ENCODE measurements at places on chromosomes 5 and 9.

DNA sequence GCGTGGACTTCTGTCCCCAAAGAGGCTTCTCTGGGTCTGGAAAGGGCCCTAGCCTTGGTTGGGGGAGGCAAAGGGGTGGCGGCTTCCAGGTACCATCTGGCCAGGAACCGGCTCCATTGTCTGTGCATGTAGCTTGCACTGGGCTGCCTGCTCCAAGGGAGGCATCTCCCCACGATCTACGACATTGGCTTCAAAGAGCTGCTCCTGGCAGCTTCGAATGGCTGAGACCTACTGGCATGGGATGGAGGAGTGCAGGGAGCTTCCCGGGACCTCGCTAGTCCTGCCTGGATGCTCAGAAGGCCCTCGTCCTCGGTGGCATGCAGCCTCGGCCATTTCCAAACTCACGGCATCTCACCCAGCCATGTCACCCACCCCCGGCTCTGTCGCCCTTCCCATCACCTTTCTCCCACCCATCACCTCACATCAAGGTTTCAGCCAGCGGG, 137.8 kb downstream of the KCNIP1 start:
- no peak for DNase-seq

GRCh38 chr5:34474573-34475021, 181.5 kb upstream of the RAI14 start:
- peak; percentile 75 for DNase-seq

DNA sequence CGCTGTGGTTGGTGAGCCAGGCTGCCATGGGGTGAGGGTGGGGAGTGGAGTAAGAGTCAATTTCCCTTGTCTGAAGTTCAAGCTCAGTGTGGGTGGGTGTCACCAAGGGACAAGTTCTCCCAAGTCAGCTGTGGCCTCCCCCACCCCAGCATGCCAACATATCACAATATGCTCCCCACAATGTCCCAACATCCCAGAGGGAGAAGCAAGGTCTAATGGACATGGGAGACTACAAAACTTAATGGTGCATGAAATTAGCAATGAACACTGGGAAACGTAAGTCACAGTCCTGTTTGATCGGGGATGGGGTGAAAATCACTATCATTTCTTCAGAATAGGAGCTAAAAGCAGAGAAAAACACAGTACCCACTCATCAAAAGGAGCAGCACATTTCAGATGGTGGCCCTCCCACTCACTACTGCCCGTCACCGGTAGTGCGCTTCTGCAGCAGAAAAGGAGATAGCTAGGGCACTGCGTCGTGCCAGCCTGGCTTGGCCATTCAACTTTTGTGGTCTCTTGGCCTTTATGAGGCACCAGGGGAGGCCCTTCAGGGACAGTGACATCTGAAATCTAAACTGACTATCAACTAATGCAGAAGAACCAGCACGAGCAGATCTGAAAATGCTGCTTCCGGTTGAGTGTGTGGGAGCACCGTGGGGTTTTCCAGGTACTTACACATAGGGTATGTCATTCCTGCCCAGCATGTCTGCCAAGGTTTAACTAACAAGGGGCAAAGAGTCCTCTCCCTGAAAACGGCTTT, 20.5 kb upstream of the NDFIP1 start:
- DNase-seq: no peak

GRCh38 chr9:135674977-135675376, 11.9 kb downstream of the LCN9 start:
- no peak for DNase-seq

- no peak for DNase-seq
Observed at GRCh38 chr5:178274781-178275537, 42.4 kb upstream of the PHYKPL start.

DNA sequence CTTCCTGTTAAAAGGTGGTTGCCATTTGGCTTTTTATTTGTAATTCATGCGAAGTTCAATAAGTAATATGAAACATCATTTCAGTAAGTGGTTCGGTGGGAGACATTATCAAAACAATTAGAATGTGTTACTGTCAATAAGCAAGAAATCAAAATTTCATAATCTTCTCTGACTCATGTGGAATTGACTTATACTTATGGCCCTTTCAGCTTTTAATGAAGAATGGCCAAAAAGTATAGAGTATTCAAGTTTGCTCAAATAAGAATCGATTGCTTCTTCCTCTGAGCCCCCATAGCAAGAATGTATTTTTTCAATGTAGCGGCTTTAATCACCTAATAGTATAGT, 174.5 kb downstream of the AOPEP start:
- DNase-seq: no peak

GRCh38 chr9:114416290-114416689, 28.5 kb upstream of the AKNA start:
- DNase-seq: no peak

DNA sequence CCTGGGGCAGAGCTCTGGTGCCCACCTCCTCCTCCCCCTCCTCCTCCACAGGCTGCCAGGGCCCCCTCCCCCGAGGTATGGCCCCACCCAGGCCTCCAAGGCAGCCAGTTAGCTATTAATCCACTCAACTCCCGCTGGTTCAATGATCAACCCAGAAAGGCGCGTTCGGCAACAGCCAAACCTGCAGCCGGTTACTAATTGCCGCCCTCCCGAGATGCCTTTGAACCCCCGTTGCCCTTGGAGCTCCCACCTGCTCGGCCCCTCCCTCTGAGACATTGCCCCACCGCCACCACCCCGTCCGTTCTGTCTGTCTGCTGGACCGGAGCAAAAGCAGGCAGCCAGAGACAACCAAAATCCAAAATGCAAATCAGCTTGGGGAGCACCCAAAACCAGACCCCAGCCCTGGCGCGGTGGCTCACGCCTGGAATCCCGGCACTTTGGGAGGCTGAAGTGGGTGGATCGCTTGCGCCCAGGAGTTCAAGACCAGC, 25.8 kb downstream of the NOTCH1 start:
- DNase-seq: no peak

DNA sequence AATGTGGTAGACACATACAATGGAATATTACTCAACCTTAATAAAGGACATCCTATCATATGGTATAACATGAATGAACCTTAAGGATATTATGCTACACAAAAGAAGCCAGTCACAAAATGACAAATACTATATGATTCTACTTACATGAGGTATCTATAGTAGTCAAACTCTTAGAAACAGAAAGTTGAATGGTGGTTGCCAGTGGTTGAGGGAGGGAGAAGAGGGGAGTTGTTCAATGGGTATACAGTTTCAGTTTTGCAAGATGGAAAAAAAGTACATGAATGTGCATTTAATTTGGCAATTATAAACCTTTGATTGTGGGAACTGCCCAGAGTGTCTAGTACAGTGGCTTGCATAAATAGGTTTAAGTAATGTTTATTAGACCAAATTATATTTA, 473.3 kb upstream of the ZNF608 start:
- DNase-seq: no peak

- no peak for DNase-seq
Observed at GRCh38 chr5:95927927-95928723, 33.5 kb downstream of the ELL2 start.

DNA sequence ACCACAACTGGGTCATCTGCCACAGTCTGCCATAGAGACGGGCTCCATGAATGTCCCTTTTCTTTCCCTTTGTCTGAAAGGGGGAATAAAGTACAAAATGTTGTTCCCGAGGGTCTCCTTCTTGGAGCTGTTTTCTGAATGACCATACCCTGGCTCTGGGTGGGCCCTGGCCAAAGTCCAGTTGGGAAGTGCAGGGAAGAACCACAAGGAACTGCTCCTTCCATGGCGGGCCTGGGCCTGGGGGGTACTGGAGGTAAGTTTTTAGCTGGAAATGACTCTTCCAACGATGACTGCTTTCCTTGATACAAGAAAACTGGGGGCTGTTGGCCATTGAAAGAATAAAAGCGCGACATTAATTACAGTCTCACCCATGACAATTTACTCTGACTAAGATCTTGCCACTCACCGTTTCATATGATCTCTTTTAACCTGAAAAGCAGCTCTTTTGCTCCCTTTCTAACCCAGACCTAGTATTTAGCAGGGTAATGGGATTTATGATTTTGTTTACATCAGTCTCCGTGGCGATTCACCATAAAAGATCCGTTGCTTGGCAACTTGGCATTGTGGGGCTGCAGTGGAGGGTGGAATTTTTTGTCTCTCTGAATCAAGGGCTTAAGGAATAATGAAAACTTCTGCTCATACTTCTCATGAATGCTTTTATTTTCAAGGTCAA, 89.2 kb upstream of the PTCH1 start:
- DNase-seq: no peak
